ENCODE measurements at places on chromosomes 7 and 10.

- DNase-seq = peak; percentile 49
Observed at GRCh38 chr10:45373576-45374349, at the start of gene ALOX5. ALOX5 (plus strand) TSS chr10:45374216; CDS start chr10:45374280, 64 bp downstream.

DNA sequence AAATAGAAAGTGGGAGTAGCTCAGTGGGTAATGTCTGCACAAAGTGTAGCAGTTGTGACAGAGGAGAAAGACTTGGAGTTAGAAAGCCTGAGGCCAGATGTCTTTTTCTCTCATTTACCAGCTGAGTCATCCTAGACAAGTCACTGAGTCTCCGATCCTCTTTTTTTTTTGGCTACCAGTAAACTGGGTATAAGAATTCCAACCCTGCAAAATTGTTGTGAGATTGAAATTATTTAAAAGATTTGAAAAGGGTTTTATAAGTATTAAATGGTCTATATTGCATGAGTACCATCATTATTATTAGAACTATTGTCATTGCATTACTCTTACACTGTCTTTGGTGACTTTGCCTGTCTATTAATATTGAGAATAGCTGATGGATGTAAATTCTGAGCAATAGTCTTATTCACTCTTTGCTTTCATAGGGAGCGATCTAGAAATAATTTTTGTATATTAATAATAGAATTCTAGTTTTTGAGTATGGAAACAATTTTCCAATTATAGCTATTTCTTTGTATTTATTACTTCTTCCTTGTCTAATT is 74.0 kb downstream of the ARID5B start:
- DNase-seq = peak; percentile 5

GRCh38 chr7:151316896-151317295 is 24.7 kb upstream of the NUB1 start:
- no peak for DNase-seq

DNA sequence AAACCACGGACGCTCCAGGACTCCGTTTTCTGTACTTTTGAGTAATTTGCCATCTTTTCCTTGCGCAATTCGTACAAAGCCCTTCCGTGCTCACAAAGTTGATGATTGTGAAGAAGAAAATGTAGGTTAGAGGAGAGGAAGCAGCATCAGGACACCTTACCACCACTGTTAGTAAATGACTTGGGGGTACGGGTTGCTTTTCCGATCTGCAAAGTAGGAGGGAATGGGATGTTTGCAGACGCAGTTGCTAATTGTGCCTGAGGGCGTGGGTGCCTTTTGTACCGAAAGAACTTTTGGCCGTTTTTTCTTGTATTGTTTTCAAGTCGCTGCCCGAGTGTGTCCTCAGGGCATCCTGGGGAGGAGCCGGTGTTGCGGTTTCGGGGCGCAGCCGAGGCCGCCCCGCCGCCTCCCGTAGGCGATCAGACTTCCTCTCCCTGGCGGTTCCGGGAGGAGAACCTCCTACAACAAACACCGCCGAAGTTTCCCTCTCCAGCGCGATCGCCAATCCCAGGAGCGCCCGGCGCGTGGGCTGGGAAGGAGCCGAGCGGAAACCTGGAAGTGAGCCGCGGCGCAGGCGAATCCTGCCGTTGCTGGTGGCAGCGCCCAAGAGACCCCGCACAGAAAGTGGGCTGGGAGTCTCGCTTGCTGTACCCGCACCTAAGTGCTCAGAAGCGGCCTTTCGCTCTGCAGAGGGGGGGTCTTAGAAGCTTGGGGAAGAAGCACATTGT is 1.0 kb downstream of the PRR15 start:
- DNase-seq = peak; percentile 27

DNA sequence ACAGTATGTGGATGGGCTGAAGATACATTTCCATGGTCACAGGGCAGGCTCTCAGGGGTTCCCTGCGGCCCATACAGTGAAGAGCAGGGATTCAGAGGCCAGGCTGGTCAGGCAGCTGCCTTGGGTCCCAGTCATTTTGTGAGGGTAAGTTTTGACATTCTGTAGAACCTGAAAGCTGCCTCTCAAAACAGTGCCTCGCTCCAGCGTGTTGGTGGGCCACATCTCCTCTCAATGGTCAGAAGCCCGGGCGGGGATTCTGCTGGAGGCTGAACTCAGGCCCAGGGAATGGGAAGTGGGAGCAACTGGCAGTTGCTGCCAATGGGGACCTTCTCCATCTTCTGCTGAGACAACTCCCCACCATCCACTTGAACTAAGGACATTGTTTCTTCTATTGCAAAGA is 190.0 kb downstream of the PTPN20 start:
- DNase-seq = no peak

DNA sequence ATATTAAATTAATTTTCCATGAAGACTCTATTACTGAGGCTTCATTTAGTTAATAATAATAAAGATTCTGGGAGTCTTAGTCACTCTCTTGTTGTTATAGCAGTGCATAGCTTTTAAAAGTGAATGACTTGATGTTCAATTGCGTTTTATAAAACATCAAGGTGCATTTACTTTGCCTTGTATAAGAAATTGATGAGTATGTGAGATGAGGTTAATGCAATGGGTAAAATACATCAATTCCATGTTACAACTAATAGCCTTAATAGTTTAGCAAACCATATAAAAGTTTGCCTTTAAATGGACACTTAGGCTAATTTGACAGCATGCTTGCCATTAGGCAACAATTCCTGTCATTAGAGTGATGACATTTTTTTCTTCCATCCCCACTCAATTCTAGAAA is 173.6 kb upstream of the TEX47 start:
- DNase-seq = no peak

GRCh38 chr7:1948301-1948796 is 278.3 kb downstream of the ELFN1 start:
- DNase-seq = no peak

DNA sequence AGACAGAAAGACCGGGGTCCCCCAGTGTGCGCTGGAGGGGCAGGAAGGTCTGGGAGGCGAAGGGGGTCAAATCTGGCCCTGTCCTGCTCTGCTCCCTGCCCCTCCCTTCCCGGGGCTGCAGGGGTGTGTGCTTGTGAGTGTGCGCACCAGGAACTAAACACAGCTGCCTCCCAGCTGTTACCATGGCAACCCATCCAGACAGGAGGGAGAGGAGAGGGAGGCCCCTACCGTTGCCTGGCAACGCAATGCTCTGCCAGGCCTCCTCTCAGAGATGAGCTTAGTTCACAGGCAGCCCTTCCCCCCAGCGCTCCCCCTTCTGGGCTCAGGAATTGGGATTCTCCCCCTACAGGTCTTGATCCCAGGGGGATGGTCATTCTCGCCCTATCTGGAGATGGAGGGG is 6.1 kb downstream of the NYAP1 start:
- DNase-seq = peak; percentile 95

GRCh38 chr10:15370212-15370855 is 755 bp downstream of the FAM171A1 start:
- DNase-seq = no peak

DNA sequence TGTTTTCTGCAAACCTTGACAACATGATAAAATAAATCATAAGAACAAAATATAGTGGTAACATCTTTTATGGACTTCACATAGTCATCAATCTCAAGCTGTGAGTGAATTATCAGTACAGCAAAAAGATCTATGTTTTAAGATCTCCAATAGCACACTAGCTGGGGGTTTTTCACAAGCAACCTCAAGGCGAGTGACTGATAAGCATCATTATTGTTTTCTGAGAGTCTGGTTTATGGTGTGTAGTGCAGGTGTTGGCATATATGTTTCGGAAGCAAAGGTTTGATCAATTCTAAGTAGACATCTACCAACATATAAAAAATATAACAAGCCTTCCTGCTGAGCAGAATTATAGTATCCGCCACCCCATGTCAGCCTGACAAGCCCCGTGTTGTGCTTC is 403.8 kb upstream of the MGMT start:
- DNase-seq = no peak

GRCh38 chr7:113321201-113321600 is 202.8 kb upstream of the SMIM30 start:
- no peak for DNase-seq

DNA sequence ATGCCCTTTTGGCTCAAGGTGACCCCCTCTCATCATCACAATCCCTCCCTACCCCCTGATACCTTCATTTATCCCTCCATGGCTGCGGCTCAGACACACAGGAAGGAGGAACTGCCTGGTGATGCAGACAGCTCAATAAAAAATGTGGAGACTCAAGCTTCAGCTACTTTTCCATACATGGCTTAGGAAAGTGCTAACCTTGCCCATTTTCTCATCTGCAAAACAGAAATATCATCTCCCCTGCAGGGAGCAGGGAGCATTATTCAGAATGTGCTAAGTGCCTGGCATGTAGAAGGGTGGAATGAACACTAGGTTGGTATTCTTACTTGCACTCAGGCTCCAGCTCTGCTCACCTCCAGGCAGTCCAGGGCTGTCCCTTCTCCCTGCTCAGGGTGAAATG is 23.8 kb downstream of the CXCL12 start:
- DNase-seq = no peak

DNA sequence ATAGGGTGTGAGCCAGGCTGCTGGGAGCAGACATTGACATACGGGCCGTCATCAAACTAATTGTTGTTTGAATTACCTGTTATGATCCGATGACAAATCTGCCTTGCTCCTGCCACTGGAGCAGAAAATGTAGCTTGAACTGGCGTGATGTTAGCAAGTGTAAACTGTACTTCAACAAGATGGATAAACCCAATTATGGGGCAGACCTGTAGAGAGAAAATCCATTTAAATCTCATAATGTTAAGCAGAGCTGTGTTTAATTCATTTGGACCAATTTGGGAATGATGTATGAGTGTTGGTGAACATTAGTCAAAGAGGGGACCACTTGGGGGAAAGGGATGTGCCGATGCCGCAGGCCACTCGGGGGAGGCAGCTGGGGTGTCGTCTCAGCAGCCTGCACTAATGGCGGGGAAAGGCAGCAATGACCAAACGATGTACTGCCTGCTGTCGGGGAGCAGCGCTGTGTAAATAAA is 27.4 kb downstream of the TCF7L2 start:
- DNase-seq = no peak

GRCh38 chr7:134804854-134805253 is 25.4 kb downstream of the CALD1 start:
- DNase-seq = no peak

GRCh38 chr7:21374134-21374533 is 53.7 kb upstream of the SP4 start:
- DNase-seq = no peak

DNA sequence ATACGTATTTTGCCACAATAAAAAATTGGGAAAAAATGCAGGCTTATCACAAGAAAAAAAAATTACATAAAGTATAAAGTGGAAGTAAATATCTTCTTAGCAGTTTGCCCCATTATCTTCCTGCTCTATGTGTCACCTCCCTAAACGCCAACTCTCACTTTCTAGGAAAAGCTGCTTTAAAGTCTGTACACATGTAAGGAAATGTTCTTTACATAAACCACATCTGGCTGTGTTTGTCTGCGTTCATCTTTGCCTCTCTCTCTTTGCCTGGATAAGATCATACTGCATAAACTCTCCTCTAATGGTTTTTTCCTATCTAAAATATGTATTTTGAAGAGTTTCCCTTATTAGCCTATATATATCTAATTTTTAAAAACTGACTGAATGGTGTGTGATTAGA is 23.0 kb upstream of the UMAD1 start:
- DNase-seq = no peak

- DNase-seq = peak; percentile 91
Observed at GRCh38 chr7:2353936-2354185, 766 bp upstream of the EIF3B start.

- DNase-seq = no peak
Observed at GRCh38 chr7:77862691-77863090, 64.1 kb downstream of the PHTF2 start.

DNA sequence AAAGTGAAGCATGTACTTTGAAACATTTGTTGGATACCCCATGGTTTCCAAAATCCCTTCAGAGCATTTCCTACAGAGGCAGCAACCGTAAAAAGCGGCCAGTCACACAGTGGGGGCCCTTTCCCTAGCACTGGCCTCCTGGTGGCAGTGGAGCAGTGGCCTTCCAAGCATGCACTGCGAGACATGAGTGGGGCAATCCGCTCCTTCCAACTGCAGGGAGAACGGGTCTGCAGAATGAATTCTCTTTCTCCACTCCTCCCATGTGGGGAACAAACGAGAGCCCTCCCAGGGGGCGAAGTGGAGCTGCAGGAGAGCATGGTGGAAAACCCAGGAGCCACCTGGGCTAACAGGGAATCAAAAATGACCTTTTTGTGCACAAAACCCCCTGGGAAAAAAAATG is 542.9 kb upstream of the GALNT17 start:
- DNase-seq = no peak

GRCh38 chr7:132872034-132872433 is 209.9 kb downstream of the CHCHD3 start:
- no peak for DNase-seq

GRCh38 chr7:2117646-2118045 is 115.1 kb downstream of the MAD1L1 start:
- DNase-seq = no peak

DNA sequence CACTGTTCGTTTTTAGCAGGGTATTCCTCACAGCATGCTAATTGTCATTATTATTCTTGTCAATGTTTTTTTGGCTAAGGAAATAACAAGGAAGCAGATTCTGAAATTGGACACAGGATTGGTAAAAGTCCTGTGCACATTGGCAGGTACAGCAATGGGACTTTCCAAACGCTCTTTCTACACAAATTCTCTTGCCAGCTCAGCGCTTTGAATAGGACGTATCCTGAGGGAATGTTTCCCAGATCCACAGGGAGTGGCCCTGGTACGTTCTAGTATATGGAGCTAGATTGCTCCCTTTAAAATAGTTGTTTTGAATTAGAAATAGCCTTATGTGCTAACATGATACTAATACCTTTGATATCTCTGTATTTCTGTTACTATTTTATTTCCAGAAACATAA is 82.8 kb upstream of the GRB10 start:
- no peak for DNase-seq

GRCh38 chr7:18053177-18053928 is 25.7 kb upstream of the PRPS1L1 start:
- DNase-seq = no peak

- DNase-seq = peak; percentile 30
Observed at GRCh38 chr7:149625340-149625946, 127.8 kb upstream of the ZNF746 start.

DNA sequence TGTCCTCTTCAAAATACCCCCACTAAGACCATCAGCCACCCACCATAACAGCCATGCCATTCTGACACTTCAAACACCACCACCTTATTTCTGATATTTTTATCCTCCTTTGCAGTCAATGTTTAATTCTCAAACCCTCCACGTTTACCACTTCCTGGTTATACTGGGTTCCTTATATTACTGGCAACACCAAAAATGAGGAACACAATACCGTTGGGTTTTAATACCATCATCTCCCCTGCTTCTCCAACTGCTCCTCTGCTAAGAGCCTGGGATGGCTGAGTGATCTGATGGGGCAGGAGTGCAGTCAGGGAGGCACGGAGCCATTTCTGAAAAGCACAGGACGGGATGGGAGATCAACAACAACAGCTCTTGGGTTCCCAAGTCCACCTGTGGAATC is 140.5 kb downstream of the CHCHD3 start:
- no peak for DNase-seq

GRCh38 chr7:74655768-74656440 is 1.6 kb upstream of the GTF2I start:
- DNase-seq = peak; percentile 64

GRCh38 chr7:63040966-63041610 is 957.6 kb upstream of the ZNF722 start:
- no peak for DNase-seq
